Stimulated activated CD8-positive, alpha-beta memory T cell treated with anti-CD3 and anti-CD28 coated beads, Interleukin-7, amount 100 ng/mL, for 1 hour (primary cell): ENCODE measurements at places on chromosomes 3 and 15.

DNA sequence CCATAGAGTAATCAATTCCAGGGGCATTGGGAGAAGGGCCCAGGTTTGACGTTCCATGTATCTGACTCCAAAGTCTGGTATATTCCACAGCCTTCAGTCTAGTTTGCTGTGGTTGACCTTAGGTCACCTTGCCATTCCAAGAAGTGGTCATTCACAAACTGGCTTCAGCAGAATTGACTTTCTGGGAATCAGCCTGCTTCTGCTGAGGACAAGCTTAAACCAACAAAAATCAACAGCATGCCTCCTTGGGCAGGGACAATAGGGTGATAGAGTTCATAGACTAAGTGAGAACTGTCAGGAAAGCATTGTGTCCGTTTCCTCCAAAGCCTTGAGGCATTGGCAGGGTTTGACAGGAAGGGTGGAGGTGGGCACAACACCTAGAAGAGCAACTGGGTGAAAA, 24.1 kb upstream of the NDUFB4 start:
- no peak for DNase-seq

DNA sequence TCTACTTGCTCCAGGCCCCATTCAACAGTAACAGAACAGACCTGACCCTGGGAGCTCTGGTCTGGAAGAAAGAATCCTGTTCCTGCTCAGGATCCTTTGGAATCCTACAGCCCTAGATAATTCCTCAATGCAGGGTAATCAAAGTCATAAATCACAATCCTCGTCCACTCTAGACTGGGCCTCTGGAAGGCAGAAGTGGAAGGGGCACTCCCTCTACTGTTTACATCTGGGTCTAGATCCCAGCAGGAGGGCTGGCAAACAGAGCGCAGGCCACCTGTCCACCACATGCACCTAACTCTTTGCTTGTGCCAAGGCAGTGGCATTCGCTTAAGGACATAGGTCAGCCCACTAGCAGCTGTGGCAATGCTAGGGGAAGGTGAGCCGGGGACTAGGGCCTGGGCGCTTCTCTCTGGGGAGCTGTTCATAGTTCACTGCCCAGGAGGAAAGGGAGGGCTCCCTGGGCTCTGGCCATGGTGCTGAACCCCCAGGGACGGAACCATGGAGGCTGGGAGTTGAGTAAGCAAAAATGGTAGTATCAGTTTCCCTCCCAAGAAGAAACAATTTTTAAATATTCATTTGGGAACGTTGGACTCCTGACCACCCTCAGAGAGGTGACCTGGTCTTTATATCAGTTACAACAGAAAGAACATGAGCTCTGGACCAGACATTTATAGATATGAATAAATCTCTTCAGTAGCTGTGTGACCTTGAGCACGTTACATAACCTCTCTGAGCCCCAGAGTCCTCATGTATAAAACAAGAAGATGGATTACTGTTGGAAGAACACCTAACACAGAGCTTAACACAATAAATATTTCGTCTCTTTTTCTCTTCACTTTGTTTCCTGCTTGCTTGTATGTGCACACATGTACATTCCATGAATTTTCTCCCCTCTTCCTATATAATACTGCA, 90.2 kb downstream of the NTRK3 start:
- DNase-seq = no peak

DNA sequence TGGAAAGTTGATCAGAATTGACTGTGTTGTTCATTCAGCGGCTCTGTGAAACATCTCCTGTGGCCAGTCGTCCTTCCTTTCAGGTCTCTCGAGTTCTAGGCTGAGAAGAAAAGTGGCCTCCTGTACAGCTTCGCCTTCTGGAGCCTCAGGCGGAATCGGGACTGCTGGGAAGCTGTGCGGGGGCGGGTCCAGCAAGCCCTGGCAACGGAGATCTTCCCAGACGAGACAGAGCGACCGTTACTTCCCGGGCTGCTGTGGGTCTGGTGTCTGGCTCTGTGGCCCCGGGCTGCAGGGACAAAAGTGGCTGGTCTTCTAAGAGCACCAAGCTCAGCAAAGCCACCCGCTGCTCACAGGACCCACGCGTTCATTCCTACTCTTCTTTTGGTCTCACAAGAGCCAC, 88.6 kb upstream of the CACNA2D3 start:
- DNase-seq = no peak

- no peak for DNase-seq
These were observed 79.6 kb downstream of the TP63 start for GRCh38 chr3:189710620-189711402.

DNA sequence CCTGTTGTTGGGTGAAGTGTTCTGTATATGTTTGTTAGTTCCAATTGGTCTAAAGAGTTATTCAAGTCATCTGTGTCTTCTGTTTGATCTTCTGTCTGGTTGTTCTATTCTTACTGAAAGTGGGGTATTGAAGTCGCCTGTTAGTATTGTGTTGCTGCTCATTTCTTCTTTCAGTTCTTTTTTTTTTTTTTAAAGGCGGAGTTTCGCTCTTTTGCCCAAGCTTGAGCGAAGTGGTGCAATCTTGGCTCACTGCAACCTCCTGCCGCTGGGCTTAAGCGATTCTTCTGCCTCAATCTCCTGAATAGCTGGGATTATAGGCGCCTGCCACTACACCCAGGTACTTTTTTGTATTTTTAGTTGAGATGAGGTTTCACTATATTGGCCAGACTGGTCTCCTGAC, 23.5 kb downstream of the PFN2 start:
- DNase-seq = no peak

DNA sequence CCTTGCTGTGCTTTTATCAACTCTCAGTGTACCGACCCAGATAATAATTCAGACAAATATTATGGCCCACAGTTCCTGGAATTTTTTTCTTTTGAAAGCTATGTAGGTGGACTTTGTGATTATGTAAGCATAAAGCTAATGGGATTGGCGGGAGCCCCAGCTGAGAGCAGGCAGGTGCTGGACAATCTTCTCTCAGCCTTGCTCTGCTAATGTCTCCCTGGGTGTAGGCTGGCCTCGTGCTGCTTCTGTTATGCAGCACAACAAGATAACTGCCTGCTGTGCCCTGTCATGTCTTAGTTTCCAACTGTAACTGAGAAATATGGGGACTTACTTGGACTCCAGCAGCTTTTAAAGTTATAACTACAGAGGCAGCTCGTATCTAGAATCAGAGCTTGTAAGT, 415.0 kb downstream of the PDCD6IP start:
- no peak for DNase-seq
